ENCODE measurements at places on chromosomes 1 and 21. TPM values are rescaled to one million over a fixed set of nuclear protein-coding genes. Genes with fewer than 3 reads are reported as not detected.

Gene KCNQ4
- 1.5 TPM for total RNA-seq

Gene CHI3L1
- total RNA-seq = 0.53 TPM

Gene RNF186
- total RNA-seq = not detected

Gene BNIPL
- 4.1 TPM for total RNA-seq

Gene G0S2
- total RNA-seq = 0.37 TPM
